ENCODE measurements at places on chromosomes 5 and 9.

GRCh38 chr5:73189871-73190376 lies 16.9 kb downstream of the TMEM174 start:
- no peak for DNase-seq

DNA sequence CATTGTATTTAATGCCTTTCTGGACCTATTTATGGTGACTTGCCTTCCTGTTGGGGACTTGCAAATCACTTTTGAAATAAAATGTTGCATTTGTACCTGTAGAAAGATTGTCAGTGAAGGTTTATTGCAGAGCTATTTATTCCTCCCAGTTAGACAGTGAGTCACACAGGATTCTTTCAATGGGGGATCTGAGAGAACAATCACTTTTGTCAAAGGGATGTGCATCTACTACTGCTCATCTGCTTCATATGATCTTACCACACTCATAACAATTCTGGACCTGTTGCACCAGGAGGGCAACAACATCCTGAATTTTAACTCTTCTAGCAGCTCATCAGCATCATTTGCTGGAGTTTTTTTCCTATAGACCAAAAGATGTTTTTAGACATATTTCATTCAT lies 66.8 kb downstream of the FBXL7 start:
- DNase-seq, result no peak

DNA sequence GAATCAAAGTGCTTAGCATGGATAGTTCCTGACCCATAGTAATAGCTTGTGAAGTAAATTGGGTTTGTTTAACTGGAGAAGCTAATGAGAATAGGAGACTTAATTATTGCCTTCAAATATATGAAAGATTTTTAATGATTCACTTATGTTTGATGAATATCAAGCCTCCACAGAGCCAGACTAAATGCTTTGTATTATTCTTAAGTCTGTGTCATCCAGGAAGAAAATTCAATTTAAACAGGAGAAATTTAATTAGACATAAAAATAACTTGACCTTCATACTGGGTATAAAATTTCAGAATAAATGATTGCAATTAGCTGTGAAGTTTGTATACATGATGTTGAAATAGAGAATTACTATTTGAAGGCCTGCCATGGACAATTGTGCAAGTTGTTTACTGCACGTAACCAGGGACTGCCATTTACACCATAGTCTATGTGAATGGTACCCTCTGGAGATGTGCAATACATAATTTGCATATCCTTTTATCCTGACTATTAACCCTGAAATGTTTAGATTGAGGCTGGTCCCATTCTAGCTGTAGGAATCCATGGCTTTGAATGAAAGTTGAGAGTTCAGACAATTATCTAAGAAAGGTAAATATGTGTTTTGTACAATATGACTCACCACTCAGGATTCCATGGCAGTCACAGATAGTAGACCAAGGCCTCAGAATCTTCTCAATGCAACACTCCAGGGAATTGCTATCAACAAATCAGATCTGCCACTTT lies 133.5 kb upstream of the IL12B start:
- no peak for DNase-seq

- DNase-seq, result no peak
These were observed 18.0 kb upstream of the JAKMIP2 start for GRCh38 chr5:147800491-147800890.
